Activated CD4-positive, alpha-beta T cell treated with anti-CD3 and anti-CD28 coated beads for 24 hours (primary cell): ENCODE measurements at places on chromosomes 3 and 15.

GRCh38 chr3:57840473-57840872 is 84.4 kb downstream of the SLMAP start:
- no peak for DNase-seq

DNA sequence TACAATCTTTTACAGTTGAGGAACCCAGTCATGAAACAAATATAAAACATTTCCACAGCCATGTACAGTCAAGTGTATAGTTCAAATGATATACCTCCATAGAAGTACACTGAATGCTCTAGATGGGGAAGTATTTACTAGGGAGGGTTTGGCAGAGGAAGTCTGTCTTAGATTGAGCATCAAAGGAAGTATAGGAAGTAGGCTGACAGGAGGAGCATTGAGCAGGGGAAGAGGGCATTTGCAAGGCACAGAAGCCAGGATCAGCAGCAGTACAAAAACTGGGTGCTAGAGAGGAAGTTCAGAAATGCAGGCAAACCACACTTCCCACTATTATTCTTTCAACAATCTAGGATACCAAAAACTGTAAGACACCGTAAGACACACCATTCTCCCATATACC is 122.6 kb downstream of the ANO10 start:
- no peak for DNase-seq

DNA sequence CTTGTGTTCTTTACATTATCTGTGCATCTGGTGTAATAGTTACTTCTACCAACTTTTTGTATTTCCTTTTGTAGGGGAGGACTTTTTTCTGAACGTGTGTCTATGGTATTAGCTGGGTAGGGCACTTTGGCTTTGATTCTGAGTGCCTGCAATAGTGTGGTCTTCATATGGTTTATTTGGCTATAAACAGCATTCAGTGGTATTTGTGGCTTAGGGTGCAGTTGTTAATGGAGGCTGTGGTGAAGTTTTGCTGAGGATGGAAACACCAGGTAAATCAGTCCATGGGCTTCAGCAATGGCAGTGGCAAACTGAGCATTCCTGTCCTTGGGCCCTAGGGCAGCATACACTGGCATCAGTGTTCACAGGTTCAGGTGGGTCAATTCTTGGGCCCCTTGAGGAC is 230.6 kb upstream of the CTNNB1 start:
- no peak for DNase-seq

DNA sequence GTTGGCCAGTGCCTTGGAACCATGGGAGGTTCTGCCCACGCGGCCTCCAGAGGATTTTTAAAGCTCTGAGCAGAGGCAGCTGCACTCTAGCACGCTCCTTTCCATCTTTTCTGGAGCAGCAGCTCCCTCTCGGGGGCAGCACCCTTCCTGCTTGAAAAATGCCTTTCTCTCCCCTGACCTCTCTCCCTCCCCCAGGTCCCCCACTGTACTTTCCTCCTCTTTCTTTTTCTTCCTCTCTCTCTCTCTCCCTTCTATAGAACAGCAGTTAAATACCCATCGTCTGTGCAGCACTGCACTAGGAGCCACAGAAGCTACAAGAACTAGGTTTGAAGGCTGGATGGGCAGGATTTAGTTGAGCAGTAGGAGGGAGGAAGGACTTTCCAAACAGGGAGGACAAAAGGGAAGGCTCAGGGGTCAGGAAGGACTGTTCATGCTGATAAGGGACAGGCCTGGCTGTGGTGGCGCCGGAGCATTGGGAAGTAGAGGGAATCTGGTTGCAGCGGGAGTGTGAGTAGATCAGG is 4.4 kb downstream of the ALPK3 start:
- no peak for DNase-seq

DNA sequence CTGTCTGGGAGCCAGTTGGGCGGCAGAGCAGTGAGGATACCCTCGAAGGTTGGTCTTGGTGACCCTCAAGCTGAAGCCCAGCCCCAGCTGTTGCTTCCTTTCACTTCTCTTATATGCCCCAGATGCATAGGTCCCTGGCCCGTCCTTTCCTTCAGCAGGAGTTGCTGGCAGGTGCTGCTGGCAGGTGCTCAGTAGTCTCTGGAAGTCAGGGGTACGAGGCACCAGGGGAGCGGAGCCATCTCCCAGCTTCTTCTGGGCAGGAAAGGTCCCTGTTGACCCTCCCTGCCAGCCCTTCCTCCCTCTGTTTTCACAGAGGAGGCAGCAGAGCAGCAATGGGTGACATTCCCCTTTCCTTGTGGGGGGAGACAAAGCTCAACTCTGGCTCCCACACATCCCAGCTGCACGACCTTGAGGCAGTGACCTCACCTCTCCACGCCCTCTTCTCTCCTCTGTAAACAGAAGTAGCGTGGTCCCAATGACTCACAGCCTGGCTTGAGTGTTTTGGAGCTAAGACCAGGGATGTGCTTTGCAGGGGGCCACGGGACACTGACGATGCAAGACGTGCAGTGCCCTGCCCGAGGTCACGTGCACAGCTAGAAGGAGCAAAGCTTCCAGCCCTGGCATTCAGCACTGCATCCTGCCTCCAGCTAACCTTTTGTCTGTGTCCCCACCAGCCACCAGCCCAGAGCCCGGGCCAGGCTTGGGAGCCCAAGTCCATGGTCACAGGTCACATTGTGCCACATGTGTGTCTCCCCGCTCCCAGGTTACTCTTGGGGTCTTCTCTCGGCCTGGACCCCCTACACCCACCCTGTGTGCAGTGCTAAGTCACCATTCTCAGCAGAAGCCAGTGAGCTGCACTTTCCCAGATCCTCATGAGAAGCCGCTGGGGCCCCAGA is 49.7 kb downstream of the SLC6A6 start:
- DNase-seq = no peak

- no peak for DNase-seq
Observed at GRCh38 chr3:99895703-99896441, 78.2 kb downstream of the CMSS1 start.

- DNase-seq = no peak
Observed at GRCh38 chr3:11764931-11765363, 81.7 kb downstream of the TAMM41 start.

- DNase-seq = no peak
Observed at GRCh38 chr3:125129512-125129997, 73.8 kb upstream of the HEG1 start.

GRCh38 chr3:169992156-169992555 is 25.5 kb downstream of the SEC62 start:
- DNase-seq = no peak

GRCh38 chr15:43776101-43776717 is 557 bp downstream of the ELL3 start:
- DNase-seq = peak; percentile 9

GRCh38 chr15:78946493-78946892 is 1.6 kb upstream of the CTSH start:
- DNase-seq = no peak

DNA sequence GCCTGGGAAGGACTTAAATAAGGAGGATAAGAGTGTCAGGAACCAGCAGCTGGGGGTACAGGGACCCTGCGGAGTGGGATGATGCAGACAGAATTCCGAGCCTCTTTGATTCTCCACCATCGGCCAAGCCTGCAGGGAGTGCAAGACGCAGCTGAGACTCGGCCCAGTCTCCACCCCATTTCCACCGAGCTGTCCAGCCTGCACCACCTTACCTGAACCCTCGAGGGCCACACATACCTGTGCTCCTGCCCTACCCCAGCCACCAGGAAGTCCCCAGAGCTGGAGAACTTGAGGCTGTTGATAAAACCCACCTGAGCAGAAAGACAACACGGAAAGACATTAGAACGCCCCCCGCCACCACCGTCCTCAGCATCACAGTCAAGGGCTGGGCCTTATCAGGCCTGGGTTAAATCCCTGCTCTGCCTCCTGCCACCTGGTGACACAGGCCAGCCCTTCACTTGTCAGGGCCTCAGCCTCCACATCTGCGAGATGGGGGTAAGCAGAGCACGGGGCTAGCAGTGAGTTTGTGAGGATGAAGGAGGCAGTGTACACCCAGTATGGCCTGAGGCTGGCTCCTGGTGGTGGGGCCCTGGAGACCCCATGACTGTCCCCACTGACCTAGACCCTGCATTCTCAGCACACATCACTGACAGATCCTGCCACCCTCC is 8.1 kb downstream of the RRP9 start:
- DNase-seq = no peak

GRCh38 chr3:193946945-193947344 is 189.0 kb upstream of the HES1 start:
- DNase-seq = no peak

- DNase-seq = no peak
Observed at GRCh38 chr3:146544929-146545528, 622 bp upstream of the PLSCR1 start.

DNA sequence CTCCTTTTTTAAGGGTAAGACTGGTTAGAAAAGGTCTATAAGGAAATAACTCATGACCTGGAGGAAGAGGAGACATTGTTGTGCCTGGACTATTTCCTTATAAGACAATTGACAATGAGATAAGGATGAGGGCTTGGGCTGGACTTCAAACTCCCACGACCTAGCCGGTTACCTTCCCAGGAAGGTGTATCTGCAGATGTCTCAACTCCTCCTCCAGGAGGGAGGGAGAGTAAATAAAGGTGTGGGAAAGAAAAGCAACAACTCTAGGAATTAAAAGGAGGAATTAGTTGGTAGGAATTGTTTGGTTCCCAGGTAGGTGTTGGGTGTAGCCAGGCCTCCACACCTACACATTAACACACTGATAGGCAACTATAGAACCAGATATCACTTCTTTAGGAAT is 97.8 kb upstream of the TBL1XR1 start:
- no peak for DNase-seq

DNA sequence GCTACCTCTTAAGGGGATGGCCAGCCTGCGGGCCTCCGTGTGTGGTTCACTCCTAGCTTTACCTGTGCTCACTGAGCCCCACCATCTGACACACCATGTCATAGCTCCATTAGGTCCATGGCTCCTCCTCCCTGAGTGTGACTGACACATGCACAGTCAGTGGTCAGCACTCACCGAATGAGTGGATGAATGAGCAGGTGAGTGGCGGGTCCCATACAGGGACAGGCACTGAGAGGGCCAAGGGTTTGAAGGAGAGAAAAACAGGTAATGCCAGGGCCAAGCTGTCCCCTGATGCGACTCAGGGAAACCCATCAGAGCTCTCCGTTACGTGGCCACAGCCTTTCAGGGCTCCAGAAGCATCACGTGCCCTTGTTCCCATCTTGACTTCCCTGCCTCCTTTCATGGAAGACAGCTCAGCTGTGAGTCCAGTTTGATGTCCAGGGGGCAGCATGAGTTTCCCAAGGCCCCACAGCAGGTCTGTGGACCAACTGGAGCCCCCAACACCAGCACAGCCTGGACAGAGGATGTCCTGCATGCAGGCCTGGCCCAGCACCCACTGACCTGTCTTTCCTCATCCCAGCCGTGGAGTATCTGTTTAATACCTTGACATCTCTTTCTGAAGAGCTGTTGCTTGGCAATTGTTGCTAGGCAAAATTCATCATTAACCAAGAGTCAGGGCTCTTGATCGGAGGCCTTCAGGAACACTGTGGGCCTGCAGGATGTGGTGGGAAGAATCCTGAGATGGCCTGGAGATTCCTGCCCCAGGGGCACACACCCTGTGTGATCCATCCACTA is 84.4 kb downstream of the PLXNA1 start:
- DNase-seq = no peak

GRCh38 chr3:79032686-79033318 is 735.0 kb downstream of the ROBO1 start:
- DNase-seq = no peak

DNA sequence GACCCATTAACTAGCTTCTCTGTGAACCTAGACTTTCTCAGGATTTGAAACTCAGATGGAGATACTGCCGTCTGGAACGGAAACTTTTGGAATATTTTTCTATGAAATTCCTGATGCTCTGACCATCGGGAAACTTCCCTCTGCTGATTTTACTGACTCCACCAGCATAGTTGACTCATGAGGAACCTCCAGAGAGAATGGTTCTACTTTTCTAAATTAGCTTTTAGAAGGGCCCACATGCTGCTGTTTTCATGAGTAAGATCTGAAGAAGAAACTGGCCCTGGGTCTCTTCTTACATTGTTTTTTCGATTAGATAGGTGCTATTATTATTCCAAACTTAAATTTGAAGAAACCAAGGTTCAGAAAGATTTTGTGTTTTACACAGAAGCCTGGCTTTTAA is 326.3 kb upstream of the NR2E3 start:
- no peak for DNase-seq

GRCh38 chr15:28133281-28133680 is 34.2 kb upstream of the OCA2 start:
- no peak for DNase-seq

DNA sequence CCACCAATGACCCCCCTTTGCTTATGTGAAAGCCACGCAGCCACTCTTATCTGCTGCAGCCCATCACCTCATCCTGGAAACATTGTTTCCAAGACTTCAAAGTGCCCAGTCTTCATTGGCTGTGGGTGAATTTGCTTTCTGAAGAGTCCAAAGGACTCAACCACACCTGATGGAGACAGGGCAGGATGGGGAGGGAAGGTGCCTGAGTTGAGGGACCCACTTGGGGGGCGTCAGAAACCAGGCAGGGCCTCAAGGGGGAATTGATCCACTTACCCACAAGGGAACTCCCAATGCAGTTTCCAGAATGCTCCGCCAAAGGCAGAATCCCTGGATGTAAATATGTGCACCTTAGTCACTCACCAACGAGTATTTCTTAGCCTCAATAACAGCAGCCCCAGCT is 147.9 kb upstream of the ATP2B2 start:
- DNase-seq = no peak

DNA sequence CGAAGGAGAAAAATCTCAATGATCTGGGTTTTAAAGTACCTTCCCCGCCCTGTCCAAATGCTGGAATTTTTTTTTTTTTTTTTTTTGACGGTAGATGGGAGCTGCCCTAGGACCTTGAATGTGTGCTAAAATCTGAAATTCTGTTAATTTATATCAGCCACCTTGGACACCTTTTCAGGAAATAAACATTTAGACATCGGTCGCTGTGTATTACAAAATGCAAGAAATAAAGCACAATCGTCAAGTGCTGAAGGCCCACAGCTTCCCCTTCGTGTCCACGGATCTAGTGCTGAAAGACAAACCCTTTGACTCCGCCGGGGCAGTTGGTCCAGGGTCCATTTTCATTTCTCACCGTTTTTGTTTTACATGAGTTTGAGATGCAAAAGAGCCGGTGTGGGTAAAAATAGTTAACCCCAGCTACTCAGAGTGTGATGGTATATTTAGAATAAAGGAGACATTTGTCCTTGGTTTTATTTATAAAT is 90.2 kb upstream of the CHD2 start:
- DNase-seq = no peak

DNA sequence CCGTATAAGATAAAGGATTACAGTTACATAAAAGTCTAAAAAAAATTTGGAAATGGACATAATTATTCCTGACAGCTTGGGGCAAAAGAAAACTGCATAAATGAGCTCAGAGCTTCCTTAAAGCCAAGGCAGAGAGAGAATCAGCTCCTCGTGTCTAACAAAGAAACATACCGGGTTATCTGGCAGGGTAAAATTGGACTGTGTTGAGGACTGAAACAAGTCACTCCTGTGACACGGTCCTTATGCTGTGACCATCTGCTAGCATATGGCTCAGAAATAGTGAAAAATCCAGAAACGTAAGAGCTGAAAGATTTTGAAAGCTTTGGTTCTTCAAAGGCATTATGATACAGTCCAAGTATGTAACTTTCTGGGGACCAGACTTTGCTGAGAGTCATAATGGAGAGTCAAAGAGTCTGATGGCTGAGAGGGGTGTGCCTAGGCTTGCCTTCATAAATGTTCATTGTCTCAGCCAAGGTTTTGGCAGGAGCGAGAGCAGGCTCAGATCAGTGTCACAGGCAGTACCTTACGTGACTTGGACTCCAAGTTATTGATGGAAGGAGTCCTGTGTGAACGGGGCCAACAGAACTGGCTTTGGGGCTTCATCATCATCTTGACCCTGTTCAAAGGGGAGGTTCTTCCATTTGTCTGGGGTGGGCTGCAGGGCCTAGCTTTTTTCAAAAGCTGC is 12.5 kb downstream of the MAP6D1 start:
- DNase-seq = no peak
